Upper lobe of right lung (tissue), 1 donor: ENCODE measurements at places on chromosomes 5 and 9.
A peak's percentile ranks its signal among the peaks of the same experiment; 100 is the strongest.

DNA sequence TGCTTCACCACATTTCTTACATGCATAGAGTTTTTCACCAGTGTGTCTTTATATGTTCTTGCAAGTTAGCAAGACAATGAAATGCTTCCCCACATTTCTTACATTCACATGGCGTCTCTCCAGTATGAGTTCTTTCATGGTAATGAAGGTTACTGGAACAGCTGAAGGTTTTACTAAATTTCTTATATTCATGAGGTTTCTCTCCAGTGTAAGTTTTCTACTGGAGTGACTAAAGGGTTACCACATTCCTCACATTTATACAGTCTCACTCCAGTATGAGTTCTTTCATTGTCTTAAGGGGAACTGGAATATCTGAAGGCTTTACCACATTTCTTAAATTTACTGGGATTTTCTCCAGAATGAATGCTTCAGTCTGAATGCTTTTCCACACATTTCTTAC lies 350.3 kb downstream of the MAT2B start:
- no peak for DNase-seq

DNA sequence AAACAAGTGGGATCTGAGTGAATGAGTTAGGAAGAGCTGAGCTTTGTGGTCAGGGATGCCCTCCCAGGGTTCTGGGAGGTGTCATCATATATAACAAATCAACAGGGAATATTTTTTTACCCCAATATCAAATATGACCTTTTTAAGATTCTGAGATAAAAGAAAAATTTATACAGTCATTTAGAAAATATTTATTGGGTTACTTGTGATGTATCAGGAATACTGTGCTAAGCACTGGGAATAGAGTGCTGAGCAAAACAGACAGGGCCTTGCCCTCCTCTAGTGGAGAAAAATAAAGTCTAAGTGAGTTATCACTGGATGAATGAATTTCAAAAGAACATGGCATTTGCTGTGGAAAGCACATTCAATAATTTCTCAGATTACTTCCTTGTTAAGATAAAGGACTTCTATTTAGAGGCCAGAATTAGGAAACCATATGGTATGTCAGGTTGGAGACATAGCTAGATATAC lies 102.9 kb downstream of the BOD1 start:
- DNase-seq, result no peak

DNA sequence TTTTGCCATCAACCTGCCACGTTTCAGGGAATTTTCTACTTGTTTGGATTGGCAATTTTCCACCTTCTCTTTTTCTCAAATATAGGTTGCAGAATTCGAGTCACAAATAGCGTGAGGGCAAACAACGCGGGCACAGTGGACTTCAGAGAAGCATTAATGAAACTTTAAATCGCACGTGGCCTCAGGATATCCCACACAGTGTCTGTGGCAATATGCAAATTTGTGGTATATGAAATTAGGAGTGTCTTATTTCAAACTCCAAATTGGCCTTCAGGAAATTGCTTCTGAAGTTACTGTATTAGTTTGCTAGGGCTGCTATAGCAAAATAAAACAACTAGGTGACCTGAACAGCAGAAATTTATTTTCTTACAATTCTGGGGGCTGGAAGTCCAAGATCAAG lies 91.2 kb downstream of the MTRR start:
- DNase-seq, result no peak

- no peak for DNase-seq
Observed at GRCh38 chr5:180081481-180081880, 9.9 kb upstream of the RNF130 start.

DNA sequence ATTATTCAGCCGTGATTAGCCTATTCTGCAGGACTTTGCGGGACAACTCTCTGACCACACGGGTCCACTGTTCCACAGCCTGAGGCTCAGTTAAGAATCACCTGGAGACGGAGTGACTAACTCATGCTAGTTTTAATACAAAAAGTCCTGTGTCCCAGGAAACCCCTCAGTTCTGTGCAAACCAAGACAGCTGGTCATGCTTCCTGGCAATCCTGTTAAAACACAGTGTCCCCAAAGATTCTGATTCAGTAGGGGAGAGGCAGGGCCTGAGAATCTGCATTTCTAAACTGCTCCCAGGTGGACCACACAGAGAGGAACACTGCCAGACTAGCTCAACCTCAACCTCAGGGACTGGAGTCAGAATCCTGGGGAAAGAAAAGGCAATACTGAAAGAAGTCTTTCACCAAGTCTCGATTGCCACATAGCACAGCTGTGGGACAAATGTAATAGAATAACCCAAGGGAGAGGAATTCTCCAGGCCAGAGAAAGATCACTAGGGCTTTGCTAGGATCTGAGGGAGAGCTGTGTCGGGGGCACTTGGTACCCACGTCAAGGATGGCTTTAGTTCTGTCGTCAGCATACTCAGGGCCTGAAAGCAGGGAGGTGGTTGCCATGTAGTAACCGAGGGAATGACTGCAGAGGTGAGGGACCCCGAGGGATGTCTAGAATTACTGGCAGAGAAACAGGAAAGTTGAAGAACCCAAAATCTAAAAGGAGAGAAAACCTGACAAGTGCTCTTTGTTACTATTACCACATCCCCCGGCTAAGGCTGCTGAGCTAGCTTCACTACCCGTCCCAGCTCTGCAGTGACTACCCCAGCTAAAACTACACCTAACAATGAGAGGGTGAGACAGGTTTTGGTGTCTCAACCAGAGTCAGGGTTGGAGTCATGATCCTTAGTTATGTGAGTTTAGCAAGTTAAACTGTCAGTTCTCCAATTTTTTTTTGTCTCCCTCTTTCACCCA lies 8.6 kb downstream of the SUSD1 start:
- no peak for DNase-seq

GRCh38 chr5:145976431-145977155 lies 40.2 kb downstream of the SH3RF2 start:
- no peak for DNase-seq

DNA sequence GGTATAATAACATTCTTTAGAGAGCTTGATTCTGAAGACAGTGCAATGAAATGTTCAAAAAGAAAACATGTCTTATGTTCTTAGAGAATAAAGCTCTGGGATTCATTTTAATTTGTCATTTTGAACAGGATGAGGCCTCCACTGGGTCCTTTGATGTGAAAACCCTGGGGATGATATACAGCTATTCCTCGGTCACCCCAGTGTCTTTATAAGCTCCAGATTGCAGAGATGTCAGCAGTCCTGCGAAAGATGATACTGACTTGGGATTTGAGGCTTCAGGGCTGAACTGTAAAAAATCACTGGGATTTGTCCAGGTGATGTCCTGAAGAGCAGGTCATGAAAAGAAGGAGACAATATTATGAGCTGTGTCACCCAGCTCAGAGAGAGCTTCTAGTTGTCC lies 529.7 kb upstream of the ZNF608 start:
- DNase-seq, result no peak

GRCh38 chr5:6181147-6181729 lies 197.1 kb downstream of the MED10 start:
- DNase-seq, result no peak

- no peak for DNase-seq
Observed at GRCh38 chr5:67073045-67073680, 123.4 kb downstream of the CD180 start.

DNA sequence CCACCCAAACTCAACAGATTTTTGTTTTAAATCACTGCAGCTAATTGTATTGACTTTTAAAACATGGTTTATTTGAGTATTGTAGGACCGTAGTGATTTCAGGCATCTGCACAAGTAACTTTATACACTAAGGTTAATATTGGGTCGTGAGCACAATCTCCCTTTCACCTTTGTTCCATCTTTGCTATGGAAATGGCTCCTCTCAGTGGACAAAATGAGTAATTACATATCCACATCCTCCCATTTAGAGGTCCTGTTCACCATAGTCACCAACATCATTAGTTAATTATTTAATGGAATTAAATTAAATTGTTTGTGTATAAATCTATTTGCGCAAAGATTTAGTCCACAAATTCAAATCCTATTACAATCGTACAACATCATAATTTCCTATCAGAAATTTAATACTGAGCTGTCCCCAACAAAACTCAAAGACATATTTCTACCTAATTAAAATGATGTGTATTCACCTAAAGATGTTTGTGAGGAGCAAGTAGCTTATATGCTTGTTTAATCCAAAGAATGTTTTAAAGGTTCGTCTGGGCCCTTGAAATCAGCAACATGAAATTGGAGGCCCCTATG lies 173.0 kb upstream of the DAPK1 start:
- no peak for DNase-seq

DNA sequence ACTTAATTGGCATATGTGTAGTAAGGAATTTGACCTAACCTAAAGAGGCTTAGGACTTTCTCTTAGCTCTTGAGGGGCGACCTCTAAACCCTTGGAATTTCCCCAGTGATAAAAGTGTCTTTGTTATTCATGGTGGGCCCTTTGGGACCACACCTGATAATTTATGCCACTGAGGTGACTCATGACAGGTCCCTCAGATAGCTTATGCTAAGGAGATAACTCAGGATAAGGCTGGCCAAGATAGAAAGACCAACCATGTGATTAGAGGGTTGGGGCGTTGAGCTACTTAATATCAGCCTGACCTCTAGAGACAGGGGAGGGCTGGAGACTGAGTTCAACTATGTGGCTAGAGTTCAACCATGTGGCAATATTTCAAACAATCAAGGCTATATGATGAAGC lies 218.1 kb downstream of the AP3B1 start:
- DNase-seq, result no peak

DNA sequence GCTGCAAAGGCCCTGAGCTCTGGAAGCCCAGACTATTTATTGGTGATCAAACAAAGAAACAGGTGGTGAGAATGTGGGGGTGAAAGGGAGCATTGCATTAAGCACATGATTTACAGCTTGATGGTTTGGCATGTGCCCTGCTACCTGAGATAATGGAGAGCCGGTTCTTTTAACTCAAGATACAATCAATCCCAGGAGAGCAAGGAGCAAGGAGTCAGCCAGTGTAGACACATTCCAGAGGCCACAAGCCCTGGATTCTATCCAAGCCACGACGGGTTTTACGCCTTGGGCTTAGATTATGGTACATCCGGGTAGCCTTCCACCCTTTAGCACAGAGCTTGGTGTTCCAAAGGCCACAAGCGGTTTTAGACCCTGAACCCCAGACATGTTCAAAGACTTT lies 292.2 kb downstream of the CYLC2 start:
- no peak for DNase-seq

DNA sequence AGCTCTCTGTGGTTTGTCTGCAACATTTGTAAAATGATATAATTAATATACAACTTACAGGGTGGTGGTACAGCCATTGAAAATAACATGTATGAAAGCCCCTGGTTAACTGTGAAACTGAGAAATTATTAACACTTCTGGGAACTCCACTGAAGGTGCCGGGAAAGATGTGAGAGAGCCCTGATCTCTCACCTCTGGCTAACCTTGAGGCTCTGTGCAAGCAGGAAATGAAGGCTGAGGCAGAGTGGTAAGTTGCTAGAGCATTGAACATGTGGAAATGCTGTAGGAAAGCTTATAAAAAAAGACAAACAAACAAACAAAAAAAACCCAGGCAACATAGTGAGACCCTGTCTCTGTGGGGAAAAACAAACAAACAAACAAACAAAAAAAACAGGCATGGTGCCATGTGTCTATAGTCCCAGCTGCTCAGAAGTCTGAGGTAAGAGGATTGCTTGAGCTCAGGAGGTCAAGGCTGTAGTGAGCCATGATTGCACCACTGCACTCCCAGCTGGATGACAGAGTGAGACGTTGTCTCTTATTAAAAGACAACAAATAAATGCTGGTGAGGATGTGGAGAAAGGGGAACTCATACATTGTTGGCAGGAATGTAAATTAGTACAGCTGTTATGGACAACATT lies 7.5 kb downstream of the CATSPER3 start:
- no peak for DNase-seq

GRCh38 chr5:124721229-124721735 lies 25.2 kb downstream of the ZNF608 start:
- DNase-seq, result no peak

GRCh38 chr5:142883025-142883424 lies 112.8 kb downstream of the ARHGAP26 start:
- DNase-seq, result no peak

- no peak for DNase-seq
Observed at GRCh38 chr5:180352116-180353047, 754 bp downstream of the GFPT2 start.

DNA sequence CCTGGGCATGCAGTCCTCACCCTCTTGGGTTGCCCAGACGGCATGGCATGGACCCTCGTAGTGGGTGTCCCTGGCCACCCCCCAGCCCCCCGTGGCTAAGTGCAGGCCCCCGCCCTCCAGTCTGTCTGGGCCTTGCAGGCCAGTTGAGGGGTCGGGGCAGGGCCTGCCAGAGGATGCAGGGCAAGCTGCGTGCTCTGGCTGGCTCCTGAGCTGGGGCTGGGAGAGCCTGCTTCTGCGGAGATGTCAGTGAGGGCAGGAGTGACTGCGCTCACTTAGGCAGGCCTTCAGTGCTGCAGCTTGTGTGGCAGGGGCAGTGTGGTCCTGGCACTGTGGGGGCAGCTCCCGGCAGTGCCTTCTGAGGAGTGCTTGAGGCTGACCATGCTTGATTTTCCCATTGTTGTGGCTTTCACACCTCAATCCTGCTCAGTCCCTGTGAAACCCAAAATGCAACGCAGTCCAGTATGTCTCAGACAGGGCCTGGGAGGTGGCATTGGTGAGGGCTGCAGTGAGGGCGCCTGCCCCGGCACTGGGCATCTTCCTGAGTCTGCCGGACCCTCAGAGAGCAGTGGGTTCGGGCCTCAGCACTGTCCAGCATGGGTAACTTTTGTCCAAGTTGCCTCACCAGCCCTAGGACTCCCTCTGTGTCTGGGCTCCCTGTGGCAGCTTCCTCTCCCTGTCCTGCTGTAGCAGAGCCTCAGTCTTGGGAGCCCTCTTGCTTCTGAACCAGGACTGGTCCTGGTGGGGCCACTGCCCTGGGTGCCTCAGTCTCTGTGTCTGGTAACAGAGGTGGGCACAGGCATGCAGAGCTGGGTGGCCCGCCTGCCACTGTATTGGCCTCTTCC lies 93.0 kb downstream of the PHF2 start:
- peak; percentile 59 for DNase-seq

- DNase-seq, result no peak
Observed at GRCh38 chr5:140977003-140977402, 10.7 kb downstream of the PCDHAC2 start.

- DNase-seq, result no peak
Observed at GRCh38 chr5:91058575-91058974, 324.5 kb downstream of the ARRDC3 start.
